ENCODE measurements at places on chromosomes 16 and 17. TPM values are rescaled to one million over a fixed set of nuclear protein-coding genes. Genes with fewer than 3 reads are reported as not detected.
A peak's percentile ranks its signal among the peaks of the same experiment; 100 is the strongest.

Gene CLEC18C
- total RNA-seq, result 0.79 TPM

Gene ZNF624
- 5.3 TPM for total RNA-seq

Gene E4F1
- 29.8 TPM for total RNA-seq

Gene MT4
- total RNA-seq, result not detected

Gene ZNF385C
- not detected for total RNA-seq

Gene EFCAB13
- total RNA-seq, result 4.8 TPM

Gene SLC16A11
- total RNA-seq, result 1.8 TPM

Gene OR4D1
- 0.29 TPM for total RNA-seq

- no peak overlapping the region for H3K4me3 ChIP-seq
- H3K4me1 ChIP-seq, result no peaks in the 10 kb centered on the region
- DNase-seq, result no peak
- H3K27me3 ChIP-seq, result no peaks in the 10 kb centered on the region
- H3K36me3 ChIP-seq, result no peaks in the 10 kb centered on the region
Observed at GRCh38 chr17:27158382-27158781, 135.5 kb upstream of the WSB1 start.

- no peaks in the 10 kb centered on the region for H3K36me3 ChIP-seq
- H3K4me3 ChIP-seq, result peak overlapping the region; percentile 85
- H3K27ac ChIP-seq, result peak overlapping the region; percentile 80
- H3K4me1 ChIP-seq, result peaks cover 29% of the 10 kb centered on the region
- no peak for DNase-seq
- no peaks in the 10 kb centered on the region for H3K27me3 ChIP-seq
Observed at GRCh38 chr16:67807148-67807682, 526 bp downstream of the TSNAXIP1 start.

DNA sequence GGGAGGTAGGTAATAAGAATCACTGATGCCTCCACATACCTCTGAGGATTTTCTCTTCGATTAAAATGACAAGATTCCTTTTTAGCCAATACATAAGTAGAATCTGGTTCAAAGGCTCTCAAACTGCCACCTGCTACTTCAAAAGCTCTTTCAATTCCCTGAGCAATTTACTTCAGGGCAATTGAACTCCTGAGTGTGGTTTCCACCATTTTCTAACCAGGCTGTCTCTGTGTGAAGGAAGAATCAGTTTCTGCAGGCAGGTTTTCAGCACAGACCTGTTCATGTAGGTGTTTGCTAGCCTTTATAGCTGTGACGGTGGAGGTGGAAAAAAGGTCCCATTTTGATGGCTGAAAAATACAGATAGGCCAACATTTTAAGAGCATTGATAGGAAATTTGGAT, 18.2 kb upstream of the HS3ST3B1 start:
- no peaks in the 10 kb centered on the region for H3K36me3 ChIP-seq
- H3K4me3 ChIP-seq, result no peak overlapping the region
- H3K4me1 ChIP-seq, result no peaks in the 10 kb centered on the region
- no peak for DNase-seq
- no peak overlapping the region for H3K27ac ChIP-seq
- no peaks in the 10 kb centered on the region for H3K27me3 ChIP-seq

- DNase-seq, result no peak
- H3K36me3 ChIP-seq, result no peaks in the 10 kb centered on the region
- H3K27ac ChIP-seq, result no peak overlapping the region
- no peaks in the 10 kb centered on the region for H3K27me3 ChIP-seq
- no peak overlapping the region for H3K4me3 ChIP-seq
Observed at GRCh38 chr17:40962059-40962561, 4.6 kb downstream of the KRT39 start.

- H3K4me3 ChIP-seq, result peak overlapping the region; percentile 85
- peak; percentile 5 for DNase-seq
- peak overlapping the region; percentile 83 for H3K27ac ChIP-seq
- no peaks in the 10 kb centered on the region for H3K36me3 ChIP-seq
- peaks cover 21% of the 10 kb centered on the region for H3K4me1 ChIP-seq
Observed at GRCh38 chr16:57186872-57187854, 1.0 kb downstream of the RSPRY1 start.

- DNase-seq, result no peak
- H3K27ac ChIP-seq, result no peak overlapping the region
- no peaks in the 10 kb centered on the region for H3K4me1 ChIP-seq
- H3K27me3 ChIP-seq, result no peaks in the 10 kb centered on the region
Observed at GRCh38 chr16:79293836-79294460, 306.6 kb downstream of the MAF start.

GRCh38 chr17:55730380-55730779, 7.7 kb upstream of the TMEM100 start:
- no peak overlapping the region for H3K4me3 ChIP-seq
- H3K36me3 ChIP-seq, result no peaks in the 10 kb centered on the region
- no peaks in the 10 kb centered on the region for H3K4me1 ChIP-seq
- DNase-seq, result no peak
- no peak overlapping the region for H3K27ac ChIP-seq

- H3K4me3 ChIP-seq, result no peak overlapping the region
- DNase-seq, result no peak
- no peaks in the 10 kb centered on the region for H3K27me3 ChIP-seq
- no peak overlapping the region for H3K27ac ChIP-seq
- no peaks in the 10 kb centered on the region for H3K4me1 ChIP-seq
Observed at GRCh38 chr16:74846714-74847113, 72.1 kb upstream of the FA2H start.

- no peaks in the 10 kb centered on the region for H3K36me3 ChIP-seq
- H3K4me1 ChIP-seq, result no peaks in the 10 kb centered on the region
- H3K27ac ChIP-seq, result no peak overlapping the region
- DNase-seq, result no peak
Observed at GRCh38 chr17:32732296-32732642, 144.7 kb downstream of the MYO1D start.

DNA sequence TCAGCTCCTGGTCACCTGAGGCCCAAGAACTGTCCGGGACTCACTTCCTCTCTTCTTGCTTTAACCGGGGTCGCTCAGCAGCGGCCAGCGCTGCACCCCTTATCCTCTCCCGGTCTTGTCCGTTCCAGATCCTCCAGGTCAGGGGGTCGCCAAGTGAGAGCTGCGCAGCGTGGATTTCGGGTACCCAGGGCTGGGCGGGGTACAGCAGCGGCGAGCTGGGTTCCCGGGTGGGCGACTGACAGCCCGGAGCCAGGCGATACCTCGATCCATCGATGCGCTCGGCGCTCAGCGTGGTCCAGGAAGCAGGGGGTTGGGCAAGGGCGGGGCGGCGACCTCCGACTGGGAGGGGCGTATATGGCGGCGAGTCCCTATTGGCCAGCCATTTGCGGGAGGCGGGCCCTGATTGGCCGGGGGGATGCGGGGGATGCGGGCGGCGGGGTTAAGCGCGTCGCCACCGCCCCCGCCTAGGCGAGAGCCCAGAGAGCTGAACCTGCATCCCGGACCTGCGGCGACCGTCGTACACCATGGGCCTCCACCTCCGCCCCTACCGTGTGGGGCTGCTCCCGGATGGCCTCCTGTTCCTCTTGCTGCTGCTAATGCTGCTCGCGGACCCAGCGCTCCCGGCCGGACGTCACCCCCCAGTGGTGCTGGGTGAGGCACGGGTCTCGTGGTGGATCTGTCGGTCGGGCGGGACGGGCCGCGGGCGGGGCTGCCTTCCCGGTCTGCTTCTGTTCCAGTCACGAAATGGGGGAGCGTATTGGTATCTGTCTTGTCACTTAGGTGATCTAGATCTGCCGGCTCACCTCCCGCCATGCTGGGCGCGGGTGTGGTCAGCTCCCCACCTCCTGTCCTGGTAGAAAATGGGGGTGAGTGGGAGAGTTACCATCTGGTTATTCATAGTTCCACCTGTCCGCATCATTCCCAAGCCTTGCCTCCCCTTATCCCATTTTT, at the start of gene PLA2G15:
TSS of gene PLA2G15 (plus strand) at position 471 of the 951 bp plus-strand sequence. CDS start at position 525, 54 bp downstream.
- H3K4me1 ChIP-seq, result peaks cover 19% of the 10 kb centered on the region
- no peaks in the 10 kb centered on the region for H3K27me3 ChIP-seq
- H3K27ac ChIP-seq, result peak within 1 kb of the TSS; percentile 57
- H3K4me3 ChIP-seq, result peak within 1 kb of the TSS; percentile 98
- no peaks in the 10 kb centered on the region for H3K36me3 ChIP-seq

GRCh38 chr16:67658849-67659674, 998 bp downstream of the ACD start:
- H3K27me3 ChIP-seq, result no peaks in the 10 kb centered on the region
- peak overlapping the region; percentile 93 for H3K4me3 ChIP-seq
- peaks cover 24% of the 10 kb centered on the region for H3K4me1 ChIP-seq
- H3K27ac ChIP-seq, result peak overlapping the region; percentile 98

DNA sequence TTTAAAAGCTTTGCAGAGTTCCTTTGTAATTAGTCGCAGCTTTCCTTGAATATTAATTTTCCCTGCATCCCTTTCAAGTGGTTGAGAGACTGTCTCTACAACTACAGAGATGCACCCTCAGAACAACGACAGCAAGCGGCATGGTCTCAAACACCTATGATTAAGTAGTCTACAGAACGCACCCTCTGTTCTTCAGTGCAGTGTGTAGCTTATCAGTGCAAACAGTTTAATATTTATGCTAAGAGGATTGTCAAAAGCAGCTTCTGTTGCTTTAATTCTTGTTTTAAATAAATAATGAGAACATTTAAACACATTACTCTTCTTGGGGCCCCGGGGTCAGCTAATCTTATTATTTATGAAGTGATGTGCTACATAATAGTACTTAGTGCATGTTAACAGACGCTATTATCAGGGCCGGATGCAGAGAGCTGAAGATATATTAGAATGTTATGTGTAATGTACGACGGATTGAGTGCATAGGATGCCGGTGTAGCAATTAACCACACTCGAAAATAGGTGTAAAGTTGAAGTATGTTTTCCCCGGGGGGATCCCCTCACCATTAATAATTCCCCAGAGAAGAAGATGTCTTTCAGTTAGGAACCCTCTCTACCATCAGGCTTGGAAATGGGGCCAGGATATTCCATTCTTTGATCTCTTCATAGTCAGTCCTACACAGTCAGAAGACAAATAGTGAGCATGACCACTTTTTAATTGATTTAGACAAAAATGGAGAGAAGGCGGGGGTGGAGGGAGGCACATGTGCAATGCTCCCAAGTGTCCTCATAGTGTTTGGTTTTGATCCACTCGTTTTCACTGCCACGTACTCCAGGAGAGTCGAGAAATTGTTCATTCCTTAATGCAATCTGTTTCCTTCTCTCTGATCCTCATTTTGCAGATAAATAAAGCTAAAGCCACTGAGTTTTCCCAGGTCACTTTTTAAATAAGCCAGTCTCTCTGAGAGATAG, 176.3 kb downstream of the IRX3 start:
- H3K27ac ChIP-seq, result no peak overlapping the region
- peaks cover 11% of the 10 kb centered on the region for H3K36me3 ChIP-seq
- DNase-seq, result no peak
- H3K4me1 ChIP-seq, result no peaks in the 10 kb centered on the region

GRCh38 chr17:78838574-78839005, 2.0 kb downstream of the USP36 start:
- H3K27me3 ChIP-seq, result no peaks in the 10 kb centered on the region
- peak overlapping the region; percentile 91 for H3K4me3 ChIP-seq
- no peak for DNase-seq
- H3K4me1 ChIP-seq, result peaks cover 31% of the 10 kb centered on the region
- peaks cover 32% of the 10 kb centered on the region for H3K36me3 ChIP-seq
- no peak overlapping the region for H3K27ac ChIP-seq

DNA sequence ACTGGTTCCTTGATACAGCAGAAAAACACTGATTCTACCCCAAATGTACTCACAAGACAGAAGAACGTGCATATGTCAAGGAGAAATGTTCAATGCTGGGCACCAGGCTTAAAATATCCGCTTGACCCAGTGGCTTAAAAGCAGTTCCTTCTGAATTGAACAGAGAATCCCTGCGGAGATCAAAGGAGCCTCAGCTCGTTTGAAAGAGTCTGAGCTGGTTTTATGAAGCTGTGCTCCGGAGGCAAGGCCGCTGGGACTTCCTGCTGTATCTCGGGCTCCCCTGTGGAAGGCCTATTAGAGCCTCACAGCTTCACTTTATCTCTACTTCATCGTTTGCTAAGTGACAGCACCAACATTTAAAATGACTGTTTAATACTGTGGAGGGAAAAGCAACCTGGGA, 2.2 kb downstream of the LMF1 start:
- no peak overlapping the region for H3K4me3 ChIP-seq
- DNase-seq, result no peak
- no peaks in the 10 kb centered on the region for H3K36me3 ChIP-seq
- H3K27me3 ChIP-seq, result no peaks in the 10 kb centered on the region
- peaks cover 22% of the 10 kb centered on the region for H3K4me1 ChIP-seq

DNA sequence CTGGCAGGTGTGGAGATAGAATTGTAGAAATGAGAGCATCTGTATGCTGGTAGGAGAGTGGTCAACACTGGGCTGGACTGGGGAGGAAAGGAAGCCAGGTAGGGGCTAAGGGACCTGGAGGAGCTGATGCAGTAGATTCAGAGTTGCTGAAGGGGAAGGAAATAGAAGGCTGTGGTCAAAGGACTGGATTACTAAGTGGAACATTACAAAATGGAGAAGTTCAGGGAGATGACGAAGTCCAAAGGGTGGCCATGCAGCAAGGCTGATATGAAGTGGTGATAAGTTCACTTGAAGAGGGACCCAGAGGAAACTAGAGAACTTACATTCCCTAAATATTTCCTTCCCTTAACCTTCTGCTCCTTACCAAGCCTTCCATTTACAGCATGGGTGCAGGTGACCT, 8.6 kb upstream of the CCL2 start:
- no peak overlapping the region for H3K27ac ChIP-seq
- no peaks in the 10 kb centered on the region for H3K27me3 ChIP-seq
- no peak overlapping the region for H3K4me3 ChIP-seq
- H3K4me1 ChIP-seq, result no peaks in the 10 kb centered on the region
- DNase-seq, result no peak

Measured in CD8-positive, alpha-beta memory T cell (primary cell).